ENCODE measurements at places on chromosomes 3 and 15. TPM values are rescaled to one million over a fixed set of nuclear protein-coding genes. Genes with fewer than 3 reads are reported as not detected.

Gene BUB1B
- 33.0 TPM for total RNA-seq

Gene FBXL22
- 0.30 TPM for total RNA-seq

Gene GOLGA6L22
- not detected for total RNA-seq

Gene PAK6
- total RNA-seq = 0.14 TPM

Gene SMCO1
- not detected for total RNA-seq

Gene GATA2
- 5.5 TPM for total RNA-seq

Gene ASB14
- not detected for total RNA-seq

Gene CLDN1
- total RNA-seq = 28.6 TPM

Gene LMAN1L
- total RNA-seq = not detected

Gene TJP1
- 78.7 TPM for total RNA-seq

Gene FAM107A
- total RNA-seq = not detected

Gene DNAJA4
- total RNA-seq = not detected

Gene CORO2B
- 3.7 TPM for total RNA-seq

Gene GOLGA8G
- total RNA-seq = not detected

Gene ZNF385D
- total RNA-seq = not detected

Gene PEX5L
- not detected for total RNA-seq

Gene TMC3
- not detected for total RNA-seq

Gene RAB11A
- 265 TPM for total RNA-seq

Gene SLC49A4
- 9.7 TPM for total RNA-seq

Gene MST1R
- 8.6 TPM for total RNA-seq

Gene NTRK3
- 21.1 TPM for total RNA-seq

Gene SV2B
- 0.03 TPM for total RNA-seq

Gene BTLA
- not detected for total RNA-seq

Gene SLC28A2
- not detected for total RNA-seq

Gene EFCC1
- not detected for total RNA-seq

Gene CLEC3B
- not detected for total RNA-seq

Gene FES
- total RNA-seq = 0.71 TPM

Gene RCCD1
- total RNA-seq = 40.0 TPM

Gene CGNL1
- total RNA-seq = 2.0 TPM

Gene CELF6
- total RNA-seq = 0.15 TPM

Gene TMCO5A
- not detected for total RNA-seq

Gene OR5K2
- not detected for total RNA-seq

Gene UTS2B
- total RNA-seq = not detected

Gene LTF
- not detected for total RNA-seq

Gene ARL6IP5
- 89.2 TPM for total RNA-seq

Gene EIF4E3
- total RNA-seq = 2.6 TPM

Gene FAM81A
- 17.3 TPM for total RNA-seq

Gene HMG20A
- 33.3 TPM for total RNA-seq

All from A549 treated with DMSO at 1 μM for 4 hours (cell line).